ENCODE measurements at places on chromosomes 3 and 15.

DNA sequence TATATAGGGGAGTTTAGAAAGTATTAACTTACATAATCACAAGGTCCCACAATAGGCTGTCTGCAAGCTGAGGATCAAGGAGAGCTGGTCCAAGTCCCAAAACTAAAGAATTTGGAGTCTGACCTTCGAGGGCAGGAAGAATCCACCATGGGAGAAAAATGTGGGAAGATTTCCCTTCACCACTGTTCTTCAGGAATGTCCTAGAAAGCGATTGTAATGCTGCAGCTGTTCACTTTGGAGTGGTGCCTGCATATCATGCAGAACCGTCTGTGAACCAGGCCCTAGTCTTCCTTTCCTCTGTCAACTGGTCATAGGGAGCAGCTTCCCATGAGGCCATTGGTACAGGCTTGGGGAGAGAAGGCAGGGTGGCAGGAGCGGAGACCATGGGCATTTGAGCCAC, 497.9 kb upstream of the ARPP21 start:
- DNase-seq: no peak

DNA sequence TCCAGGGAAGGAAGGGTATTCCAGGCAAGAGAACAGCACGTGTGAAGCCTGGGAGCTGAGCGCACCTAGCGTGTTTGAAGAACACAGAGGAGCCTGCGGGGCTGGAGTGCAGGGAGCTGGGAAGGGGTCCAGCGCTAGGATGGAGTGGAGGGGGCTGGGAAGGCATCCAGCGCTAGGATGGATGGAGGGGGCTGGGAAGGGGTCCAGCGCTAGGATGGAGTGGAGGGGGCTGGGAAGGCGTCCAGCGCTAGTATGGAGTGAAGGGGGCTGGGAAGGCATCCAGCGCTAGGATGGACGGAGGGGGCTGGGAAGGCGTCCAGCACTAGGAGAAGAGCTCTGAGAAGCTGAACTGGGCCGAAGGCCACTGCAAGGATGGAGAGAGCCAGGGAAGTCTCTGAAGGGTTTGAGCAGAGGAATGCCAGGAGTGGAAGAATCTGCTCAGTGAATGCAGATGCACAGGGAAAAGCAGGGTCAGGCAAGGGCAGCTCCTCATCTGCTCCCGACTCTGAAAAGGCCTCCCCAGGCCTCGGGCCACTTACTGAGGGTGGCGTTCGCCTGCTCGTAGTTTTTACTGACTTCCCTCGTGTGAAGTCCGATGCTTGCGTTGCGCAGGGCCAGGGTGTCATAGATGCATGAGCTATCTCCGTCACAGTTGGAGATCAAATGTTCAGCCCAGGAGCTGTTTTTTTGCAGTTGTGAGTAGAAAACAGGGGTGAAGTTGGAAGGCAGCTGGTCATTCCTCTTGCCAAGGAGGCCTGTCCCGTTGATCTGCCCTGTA, 39.8 kb downstream of the MUC20 start:
- DNase-seq: no peak

DNA sequence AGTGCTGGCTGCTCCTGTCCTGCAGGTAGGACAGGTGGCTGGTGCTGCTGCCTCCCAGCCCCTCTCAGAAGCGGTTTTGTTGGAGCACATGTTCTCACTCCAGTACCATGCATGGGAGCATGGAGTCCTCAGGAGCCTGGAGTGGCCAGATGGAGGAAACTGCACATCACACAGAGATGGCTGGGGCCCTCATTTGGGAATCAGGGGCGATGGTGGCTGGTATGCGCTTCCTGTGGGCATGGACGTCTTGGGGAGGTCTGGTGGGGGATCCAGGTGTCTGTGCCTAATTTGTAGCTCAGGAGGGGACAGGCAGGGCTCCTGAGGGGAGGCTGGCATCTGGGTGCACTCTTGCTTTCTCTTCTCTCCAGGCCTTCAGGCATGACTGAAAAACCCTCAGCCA, 168.2 kb downstream of the KLF13 start:
- no peak for DNase-seq

- no peak for DNase-seq
Measured at GRCh38 chr3:186806089-186807055, at the start of gene RFC4. RFC4 (minus strand) TSS chr3:186806482; CDS start chr3:186804713, 1,769 bp downstream.

DNA sequence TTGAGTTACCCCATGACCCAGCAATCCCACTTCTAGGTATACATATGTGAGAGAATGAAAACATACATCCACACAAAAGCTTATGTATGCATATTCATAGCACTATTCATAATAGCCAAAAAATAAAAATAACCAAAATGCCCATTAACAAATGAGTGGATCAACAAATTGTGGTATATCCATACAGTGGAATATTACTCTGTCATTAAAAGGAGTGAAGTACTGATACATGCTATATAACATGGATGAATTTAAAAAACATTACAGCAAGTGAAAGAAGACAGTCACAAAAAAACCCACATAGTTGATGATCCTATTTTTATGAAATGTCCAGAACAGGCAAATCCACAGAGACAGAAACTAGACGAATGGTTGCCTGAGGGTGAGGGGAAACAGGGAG, 5.2 kb downstream of the C3orf20 start:
- no peak for DNase-seq

- DNase-seq: no peak
Measured at GRCh38 chr15:93861956-93862741, 369.2 kb upstream of the MCTP2 start.

- DNase-seq: no peak
Measured at GRCh38 chr15:67366904-67367303, 112.3 kb downstream of the IQCH start.

- no peak for DNase-seq
Measured at GRCh38 chr15:39084674-39085530, 496.0 kb upstream of the THBS1 start.

All from HS-27A (cell line).